ENCODE measurements at places on chromosomes 4 and X.

DNA sequence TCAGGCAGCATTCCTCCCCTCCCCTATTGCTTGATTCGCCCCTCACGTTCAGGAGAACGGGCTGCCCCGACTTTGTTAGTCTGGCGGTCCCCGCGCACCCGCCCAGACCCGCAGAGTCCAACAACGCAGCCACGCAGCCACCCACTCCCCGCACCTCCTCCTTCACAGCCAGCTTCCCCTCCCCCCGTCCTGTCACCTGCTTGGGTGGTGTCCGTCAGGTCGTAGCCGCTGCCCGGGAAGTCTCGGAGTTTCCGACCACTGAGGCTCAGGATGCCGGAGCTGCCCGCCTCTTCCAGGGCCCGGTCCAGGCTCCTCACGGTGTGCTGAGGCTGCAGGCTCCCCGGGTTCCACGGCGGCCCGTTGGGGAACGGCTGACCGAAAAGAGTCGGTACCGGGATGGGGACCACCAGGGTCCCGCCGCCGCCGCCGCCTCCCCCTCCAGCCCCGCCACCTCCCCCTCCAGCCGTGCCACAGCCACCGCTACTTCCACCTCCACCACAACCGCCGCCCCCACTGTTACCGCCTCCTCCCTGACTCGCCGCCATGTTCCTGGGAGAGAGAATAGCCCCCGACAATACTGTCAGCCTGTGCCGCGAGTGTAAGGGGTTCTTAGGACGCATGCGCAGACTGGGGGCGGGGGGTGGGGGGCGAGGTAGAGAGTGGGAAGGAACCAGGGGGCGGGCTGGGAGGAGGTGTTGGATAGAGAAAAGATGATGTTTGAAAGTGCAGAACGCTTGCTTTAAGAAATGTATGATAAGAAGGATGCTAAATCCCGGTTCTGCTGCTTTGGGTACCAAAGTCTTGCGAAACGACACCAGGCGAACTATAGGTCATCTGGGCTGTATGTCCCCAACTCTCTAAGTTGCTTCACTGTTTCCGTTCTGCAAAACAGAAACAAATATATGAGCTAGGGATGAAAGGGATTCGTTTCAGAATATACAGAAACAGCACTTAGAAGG, at the start of gene LRCH2:
Gene LRCH2 (minus strand): TSS at position 600 of the 959 bp plus-strand sequence. CDS start 55 bp downstream, at position 545.
- H3K36me3 ChIP-seq = no peaks in the 10 kb centered on the region
- no peak within 1 kb of the TSS for H3K27ac ChIP-seq
- H3K4me1 ChIP-seq = no peaks in the 10 kb centered on the region
- no peak within 1 kb of the TSS for H3K4me3 ChIP-seq
- no peak for DNase-seq

- no peak overlapping the region for H3K27ac ChIP-seq
- no peaks in the 10 kb centered on the region for H3K27me3 ChIP-seq
- no peak overlapping the region for H3K4me3 ChIP-seq
- H3K4me1 ChIP-seq = no peaks in the 10 kb centered on the region
- no peak for DNase-seq
Observed at GRCh38 chrX:26651755-26652154, 435.8 kb downstream of the MAGEB5 start.

DNA sequence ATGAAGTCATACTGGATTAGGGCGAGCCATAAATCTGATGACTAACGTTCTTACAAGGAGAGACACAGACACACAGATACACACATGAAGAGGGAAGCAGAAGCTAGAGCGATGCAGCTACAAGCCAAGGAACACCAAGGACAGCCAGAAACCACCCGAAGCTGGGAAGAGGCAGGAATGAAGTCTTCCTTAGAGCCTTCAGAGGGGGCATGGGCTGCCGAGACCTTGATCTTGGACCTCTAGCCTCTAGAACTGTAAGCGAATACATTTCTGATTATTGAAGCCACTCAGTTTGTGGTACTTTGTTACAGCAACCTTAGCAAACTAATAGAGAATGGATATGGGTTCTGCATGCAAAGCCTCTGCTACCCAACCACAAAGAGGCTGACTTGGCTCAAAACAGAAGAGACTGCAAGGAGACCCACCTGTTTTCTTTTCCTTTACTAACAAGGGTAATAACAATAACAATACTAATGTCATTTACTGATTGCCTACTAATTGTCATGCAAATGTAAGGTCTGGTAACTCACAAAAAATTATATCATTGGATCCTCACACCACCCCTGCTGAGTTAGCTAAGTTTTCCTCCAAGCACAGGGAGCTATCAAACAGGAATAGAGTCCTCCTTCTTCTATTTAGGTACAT, 10.1 kb upstream of the LDB2 start:
- H3K27ac ChIP-seq = no peak overlapping the region
- H3K27me3 ChIP-seq = no peaks in the 10 kb centered on the region
- no peaks in the 10 kb centered on the region for H3K4me1 ChIP-seq

DNA sequence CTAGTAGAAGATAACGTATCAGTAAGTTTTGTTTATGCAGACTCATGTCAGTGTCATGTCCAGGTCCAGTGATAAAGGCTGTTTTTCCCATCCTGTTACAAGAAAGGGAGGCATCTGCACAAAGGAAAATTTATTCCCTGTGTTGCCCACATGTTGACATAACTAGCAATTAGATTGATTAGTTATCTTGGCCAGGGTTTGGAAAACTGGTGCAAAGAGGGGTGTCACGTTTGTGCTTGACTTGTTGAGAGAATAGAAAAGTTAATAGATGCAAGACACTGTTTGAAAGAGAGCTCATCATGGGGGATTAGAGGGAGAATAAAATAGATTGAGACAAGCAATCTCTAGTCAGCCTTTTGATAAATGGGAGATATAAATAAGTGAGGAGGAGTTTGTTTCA, 1357.0 kb upstream of the AGA start:
- no peak overlapping the region for H3K27ac ChIP-seq
- no peaks in the 10 kb centered on the region for H3K36me3 ChIP-seq
- no peaks in the 10 kb centered on the region for H3K27me3 ChIP-seq
- no peak for DNase-seq
- no peaks in the 10 kb centered on the region for H3K4me1 ChIP-seq
- no peak overlapping the region for H3K4me3 ChIP-seq

Measured in memory B cell (primary cell).